ENCODE measurements at places on chromosomes 5 and 9.

- no peak for DNase-seq
Observed at GRCh38 chr5:116135344-116135743, 50.5 kb downstream of the COMMD10 start.

GRCh38 chr9:21608200-21608599 lies 126.1 kb upstream of the IFNE start:
- no peak for DNase-seq

DNA sequence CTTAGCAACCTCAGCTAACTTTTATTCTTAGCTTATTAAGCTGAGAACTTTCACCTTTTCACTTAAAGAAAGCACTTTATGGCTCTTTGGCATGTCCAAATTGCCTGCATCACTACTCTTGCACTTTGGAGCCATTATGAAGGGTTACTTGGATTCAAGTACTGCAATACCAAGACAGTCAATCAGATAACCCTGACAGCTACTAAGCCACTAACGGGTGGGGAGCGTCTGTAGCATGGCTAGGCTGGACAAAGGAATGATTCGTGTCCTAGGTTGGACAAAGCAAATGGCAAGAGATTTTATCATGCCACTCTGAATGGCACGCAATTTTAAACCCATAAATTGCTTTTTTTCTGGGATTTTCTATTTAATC lies 39.6 kb downstream of the TRPM6 start:
- DNase-seq: no peak

DNA sequence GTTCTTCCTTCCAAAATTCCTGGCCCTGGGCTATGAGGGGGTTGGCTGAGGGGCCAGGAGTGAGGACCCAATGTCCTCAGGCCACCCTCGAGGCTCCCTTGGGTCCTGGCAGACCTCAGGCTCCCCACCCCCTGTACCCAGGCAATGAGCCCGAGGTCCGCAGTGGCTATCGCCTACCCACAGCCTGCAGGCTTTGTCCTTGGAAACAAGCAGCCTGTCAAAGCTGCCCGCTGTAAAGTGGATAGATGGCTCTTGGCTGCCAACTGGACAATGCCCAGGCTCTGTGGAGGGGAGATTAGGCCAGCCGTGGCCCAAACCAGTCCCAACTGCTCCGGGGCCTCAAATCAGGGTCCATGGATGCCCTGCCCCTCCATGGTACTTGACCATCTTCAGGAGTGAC lies 2.2 kb upstream of the ADGRD2 start:
- DNase-seq: no peak

DNA sequence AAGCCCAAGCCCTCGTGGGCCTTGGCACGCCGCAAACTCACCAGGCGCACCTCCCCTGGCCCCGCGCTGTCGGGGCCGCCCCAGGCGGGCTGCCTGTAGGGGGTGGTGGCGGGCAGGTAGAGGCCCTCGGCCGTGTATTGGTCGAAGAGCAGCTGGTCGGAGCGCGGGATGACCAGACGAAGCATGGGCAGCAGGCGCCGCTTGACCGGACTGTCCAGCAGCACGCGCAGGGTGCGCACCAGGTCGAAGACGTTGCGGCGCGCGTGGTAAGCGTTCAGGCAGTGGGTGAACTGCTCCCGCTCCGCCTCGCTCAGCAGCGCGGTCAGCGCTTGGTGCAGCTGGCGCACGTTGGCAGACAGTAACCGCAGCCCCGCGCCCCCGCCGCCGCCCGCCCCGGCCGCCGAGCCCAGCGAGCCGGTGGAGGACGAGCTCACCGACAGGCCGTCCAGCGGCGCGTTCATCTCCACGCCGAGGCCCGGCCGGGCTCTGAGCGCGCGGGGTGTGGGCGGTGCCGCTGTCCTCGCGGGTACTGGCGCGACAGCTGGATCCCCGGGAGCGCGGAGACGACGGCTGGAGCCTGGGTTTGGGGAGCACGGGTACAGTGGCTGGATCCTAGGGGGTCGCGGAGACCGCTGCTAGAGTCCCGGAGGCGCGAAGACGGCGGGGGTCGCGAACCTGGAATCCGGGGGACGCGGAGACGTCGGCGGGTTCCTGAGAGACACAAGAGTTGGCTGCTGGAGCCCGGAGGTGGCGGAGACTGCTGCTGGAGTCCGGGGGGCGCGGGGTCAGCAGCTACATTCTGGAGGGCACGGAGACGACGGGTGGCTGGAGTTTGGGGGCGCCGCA lies 709 bp downstream of the WHRN start:
- no peak for DNase-seq

DNA sequence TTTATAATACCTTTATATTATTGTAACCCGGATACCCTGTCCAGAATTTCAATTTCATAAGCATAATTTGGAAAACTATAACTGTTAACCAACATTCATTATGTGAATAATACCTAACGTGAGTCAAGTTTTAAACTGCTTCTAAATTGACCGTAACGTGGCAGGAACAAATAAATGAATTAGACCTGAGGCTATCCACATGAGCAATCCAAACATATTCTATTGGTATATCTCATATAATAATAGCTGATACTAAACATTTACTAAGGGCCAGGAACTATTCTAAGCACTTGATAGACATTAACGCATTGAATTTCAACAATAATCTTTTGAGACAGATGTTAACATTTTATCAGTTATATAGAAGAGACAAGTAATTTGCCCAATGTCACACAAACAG lies 276.4 kb downstream of the MEF2C start:
- DNase-seq: no peak

DNA sequence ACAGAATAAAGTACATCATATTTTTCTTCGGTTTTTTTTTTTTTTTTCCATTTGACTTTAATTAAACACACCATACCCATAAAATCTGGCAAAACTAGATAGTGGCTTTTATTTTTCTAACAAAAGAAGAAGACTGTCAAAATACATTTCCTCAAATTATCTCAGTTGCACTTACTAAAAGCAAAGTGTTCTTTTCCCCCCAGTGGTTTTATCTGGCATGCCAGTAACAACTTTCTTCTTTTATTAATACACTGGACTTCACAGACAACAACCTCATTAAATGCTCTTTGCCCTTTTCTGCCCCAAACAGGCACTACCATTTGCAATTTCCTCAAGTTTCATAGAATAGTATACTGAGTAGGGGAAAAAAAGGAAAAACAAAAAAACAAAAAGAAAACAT lies 1792.3 kb downstream of the EFNA5 start:
- no peak for DNase-seq
